ENCODE measurements at places on chromosomes 16 and 17.

GRCh38 chr16:77551357-77551756 is 116.5 kb upstream of the ADAMTS18 start:
- no peak for DNase-seq

GRCh38 chr17:76935331-76935730 is 67.1 kb downstream of the MGAT5B start:
- DNase-seq: no peak

DNA sequence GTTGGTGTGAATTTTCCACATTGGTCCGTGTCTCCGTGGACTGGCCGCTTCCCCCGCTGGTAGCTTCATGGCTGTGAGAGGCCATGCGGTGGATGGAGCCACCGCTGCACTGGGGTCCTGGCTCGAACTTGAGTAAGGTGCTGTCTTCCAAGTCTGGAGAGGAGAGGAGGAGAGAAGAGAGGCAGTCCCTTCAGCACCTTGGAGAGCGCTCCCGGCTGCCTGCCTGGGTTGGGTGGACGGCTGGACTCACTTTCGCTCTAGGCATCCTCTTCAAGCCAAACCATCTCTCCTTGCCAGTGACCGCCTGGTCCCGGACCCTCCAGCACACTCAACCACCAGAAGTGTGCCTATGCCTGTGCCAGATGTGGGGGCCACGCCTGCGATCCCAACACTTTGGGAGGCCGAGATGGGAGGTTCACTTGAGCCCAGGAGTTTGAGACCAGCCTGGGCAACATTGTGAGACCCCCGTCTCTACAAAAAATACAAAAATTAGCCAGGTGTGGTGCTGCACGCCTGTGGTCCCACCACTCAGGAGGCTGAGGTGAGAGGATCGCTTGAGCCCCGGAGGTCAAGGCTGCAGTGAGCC is 6.2 kb downstream of the JPH3 start:
- DNase-seq: peak; percentile 47

DNA sequence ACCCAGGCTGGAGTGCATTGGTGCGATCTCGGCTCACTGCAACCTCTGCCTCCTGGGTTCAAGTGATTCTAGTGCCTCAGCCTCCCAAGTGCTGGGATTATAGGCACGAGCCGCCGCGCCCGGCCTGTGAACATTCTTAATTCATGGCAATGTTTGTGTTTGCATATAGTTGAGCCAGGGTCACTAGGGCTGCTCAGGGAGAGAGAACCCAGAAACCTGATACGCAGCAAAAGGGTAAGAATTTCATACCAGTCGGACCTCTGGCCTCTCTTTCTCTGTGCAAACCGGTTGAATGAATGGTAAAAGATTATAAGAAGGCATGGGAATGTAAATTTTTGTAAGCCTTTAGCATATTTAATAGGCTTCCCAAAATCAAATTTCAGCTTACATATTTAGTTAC is 6.9 kb upstream of the TMEM98 start:
- DNase-seq: no peak

DNA sequence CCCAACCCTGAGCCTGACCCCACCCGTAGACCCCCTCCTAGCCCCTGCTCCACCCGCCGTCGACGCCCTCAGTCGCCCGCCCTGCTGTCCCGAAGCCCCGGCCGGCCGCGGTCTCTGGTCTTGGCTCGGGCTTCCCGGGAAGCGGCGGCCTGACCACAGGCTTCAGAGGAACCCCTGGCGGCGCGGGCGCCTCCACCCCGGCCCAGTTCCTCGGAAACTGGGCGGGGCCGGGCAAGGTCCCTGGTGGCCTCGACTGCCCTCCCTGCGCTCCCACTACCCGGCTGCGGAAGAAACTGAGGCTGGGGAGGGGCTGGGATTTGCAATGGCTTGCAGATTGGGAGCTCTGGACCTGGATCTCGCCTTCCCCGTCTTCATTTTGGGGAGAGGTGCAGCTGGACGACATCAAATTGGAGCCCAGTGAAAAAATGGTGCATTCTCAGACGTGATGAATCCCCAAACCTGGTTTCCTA is 692 bp upstream of the SOCS1 start:
- no peak for DNase-seq

DNA sequence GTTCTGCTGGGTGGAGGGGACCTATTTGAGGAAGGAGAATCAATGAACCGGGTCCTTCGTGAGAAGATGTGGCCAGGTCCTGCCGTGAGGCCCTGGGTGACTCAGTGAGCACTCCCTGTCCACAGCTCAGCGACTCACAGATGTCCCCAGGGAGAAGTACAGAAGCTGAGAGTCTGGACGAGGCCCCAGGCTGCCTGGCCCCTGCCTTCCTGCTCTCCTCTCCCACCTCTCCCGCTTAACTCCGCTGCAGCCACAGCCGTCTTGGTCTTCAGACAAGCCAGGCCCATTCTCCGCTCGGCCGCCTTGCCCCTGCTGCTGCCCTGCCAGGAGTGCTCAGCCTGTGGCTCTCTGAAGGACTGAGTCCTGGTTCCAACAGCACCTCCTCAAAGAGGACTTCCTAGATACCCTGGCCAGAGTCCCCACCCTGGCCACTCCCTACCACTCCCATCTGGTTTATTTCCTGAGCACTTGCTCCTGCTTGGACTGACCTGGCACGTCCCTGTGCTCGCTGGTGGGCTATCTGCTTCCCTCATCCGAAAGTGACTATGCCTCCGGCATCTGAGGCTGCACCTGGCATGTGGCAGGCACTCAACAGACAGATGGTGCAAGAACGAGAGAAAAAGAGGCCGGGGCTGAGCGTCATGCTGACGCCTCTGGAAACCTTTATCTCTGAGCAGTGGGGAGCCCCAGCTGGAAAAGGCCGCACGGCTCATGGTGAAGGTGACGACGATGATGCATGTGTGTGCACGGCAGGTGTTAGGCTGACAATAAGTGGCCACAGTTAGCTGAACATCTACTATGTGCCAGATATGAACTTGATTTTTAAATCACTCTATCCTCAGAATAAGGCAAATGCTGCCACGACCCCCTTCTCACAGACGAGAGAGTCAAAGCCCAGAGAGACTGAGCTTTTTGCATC is 9.2 kb upstream of the TNFRSF13B start:
- DNase-seq: no peak

DNA sequence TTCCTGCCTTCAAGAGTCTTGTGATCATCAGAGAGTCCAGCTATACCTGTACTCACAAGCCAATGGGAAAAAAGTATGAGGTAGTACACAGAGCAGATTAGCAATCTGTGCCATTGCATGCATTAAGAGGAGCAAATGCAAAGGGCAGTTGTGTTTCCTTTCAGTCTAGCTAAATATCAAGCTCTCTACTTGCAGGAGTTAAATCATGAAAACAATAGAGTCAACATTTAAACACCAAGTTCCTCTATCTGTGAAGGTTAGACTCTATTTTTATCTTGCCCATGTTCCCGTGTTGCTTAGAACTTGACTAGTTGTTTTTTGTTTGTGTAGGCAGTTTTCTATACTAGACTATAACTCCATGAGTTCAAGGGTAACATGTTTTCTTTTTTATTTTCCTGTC is 4.7 kb upstream of the FAM20A start:
- no peak for DNase-seq

DNA sequence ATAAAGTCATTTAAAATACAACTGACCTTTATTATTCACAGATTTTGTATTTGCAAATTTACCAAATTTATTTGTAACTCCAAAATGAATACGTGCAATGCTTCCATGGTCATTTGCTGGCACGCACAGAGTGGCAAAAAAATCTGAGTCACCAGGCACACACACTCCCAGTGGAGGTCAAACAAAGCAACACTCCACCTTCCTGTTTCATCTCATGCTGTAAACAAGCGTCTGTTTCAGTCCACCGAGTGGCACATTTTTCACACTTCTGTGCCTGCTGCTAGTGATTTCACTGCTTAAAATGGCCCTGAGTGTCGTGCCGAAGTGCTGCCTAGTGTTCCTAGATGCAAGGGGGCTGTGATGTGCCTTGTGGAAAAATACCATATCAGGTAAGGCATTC is 17.8 kb upstream of the ITGAE start:
- DNase-seq: no peak

DNA sequence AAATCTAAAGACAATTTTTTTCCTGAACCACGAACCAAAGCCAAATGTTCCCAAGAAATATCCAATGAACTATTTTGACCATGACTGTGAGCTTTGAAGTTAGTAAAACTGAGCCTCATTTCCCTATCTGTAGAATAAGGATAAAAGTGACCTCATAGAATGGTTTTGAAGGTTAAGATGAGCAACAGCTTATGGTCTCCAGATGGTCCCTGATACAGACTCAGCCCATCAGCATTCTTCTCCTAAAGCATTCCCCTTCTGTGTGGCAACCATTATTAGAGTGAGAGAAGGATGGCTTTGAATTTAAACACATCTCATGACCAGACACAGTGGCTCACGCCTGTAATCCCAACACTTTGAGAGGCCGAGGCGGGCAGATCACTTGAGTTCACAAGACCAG is 70.1 kb downstream of the COPRS start:
- DNase-seq: no peak

- DNase-seq: no peak
Observed at GRCh38 chr17:72518753-72519597, 398.2 kb downstream of the SOX9 start.

GRCh38 chr17:38415250-38416194 is 12.7 kb upstream of the ARHGAP23 start:
- DNase-seq: peak; percentile 25
